ENCODE measurements at places on chromosomes 13 and 19. TPM values are rescaled to one million over a fixed set of nuclear protein-coding genes. Genes with fewer than 3 reads are reported as not detected.

GADD45GIP1 gene
- total RNA-seq: 32.6 TPM

TEKTIP1 gene
- total RNA-seq: 1.1 TPM

ERVK3-1 gene
- 37.1 TPM for total RNA-seq

HCST gene
- total RNA-seq: 52.9 TPM

DAND5 gene
- total RNA-seq: not detected

ZFR2 gene
- 0.33 TPM for total RNA-seq

PLPPR2 gene
- total RNA-seq: 4.7 TPM

SOX1 gene
- total RNA-seq: not detected

TEX101 gene
- total RNA-seq: not detected

DNA sequence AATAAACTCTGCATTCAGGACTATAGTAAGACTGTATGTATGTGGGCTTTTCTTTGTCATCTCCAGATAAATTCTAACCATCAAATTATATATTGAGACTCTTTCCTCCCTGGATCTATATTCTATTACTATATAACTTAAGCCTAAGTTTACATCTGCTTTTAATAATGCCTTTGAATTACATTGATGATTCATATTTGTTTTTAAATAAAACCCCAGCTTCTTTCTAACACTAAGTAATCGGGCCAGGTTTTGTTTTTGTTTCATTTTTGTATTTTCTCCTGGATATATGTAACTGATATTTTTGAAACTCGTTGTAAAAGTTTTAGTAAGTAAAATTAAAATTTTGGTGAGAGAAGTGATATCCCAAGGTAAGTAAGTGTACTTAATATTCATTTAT is 1599.1 kb downstream of the PCDH9 start:
- no peak for DNase-seq

- no peak for DNase-seq
Observed at GRCh38 chr19:33954686-33955085, 158.0 kb downstream of the KCTD15 start.

DNA sequence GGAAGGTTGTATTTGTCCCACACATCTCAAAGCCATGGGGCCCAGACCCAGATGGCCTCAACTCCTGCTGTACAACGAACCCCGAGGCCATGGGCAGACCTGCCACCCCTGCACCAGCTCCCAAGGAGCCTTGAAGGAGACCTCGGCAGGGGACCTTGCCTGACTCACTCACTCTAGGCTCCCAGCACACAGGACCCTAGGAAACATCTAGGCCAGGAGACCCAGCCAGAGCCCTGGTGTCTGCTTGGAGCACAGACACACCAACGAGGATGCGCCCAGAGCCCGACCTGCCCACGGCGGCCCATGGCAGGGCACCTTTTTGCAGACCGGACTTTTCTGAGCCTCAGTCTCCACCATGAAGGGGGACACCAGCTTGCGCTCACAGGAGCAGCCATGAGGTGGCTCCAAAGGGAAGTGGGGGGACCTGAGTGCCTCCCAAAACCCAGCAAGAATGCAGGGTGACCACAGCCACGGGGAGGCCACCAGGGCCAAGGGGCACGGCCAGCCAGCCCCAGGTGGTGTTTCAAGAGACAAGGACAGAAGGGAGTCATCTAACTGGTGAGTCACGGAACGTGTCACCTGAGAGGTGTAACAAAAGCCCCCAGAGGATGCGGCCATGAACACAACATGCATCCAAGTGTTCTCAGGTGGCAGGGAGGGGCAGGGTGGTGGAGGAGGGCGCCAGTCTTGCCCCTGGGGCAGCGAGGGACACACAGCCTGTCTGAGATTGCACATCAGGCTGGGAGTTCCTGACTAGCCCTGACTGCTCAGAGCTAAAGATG is 4.9 kb upstream of the CERS1 start:
- DNase-seq: no peak

DNA sequence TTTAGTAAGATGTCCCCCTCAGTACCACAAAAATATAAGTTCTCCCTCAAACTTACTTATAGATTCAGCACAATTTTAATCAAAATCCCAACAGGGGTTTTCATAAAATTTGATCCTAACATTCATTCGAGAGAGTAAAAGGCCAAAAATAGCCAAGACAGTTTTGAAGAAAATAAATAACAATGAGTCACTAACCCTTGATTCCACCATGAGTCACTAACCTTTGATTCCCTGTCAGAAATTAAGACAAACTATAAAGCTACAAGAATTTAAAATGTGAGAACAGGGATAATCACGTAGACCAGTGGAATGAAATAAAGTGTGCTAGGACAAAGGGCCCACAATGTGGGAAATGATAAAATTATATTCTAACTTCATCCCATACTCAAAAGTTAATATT is 320.3 kb downstream of the SUCLA2 start:
- no peak for DNase-seq

DNA sequence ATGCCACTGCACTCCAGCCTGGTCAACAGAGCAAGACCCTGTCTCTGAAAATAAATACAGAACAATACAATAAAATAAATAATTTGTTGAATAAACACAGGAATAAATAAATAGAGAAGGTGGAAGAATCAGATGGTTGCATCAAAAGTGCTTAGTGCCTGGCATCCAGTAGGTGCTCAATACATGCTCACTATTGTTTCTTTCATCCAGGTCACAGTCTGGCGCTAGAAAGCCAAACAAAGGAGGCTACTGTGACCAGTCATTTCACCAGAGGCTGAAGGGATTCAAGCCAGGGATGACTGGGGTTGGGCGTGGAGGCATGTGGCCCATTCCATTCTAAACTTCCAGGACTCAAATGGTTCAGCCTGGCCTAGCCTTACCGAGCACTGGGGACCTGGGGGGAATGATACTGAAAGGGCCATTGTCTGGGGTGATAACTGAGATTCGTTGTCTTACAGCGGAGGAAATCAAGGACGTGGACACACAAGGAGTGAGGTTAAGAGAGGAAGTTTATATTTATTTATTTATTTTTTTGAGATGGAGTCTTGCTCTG is 3.6 kb upstream of the NDUFB7 start:
- DNase-seq: no peak

DNA sequence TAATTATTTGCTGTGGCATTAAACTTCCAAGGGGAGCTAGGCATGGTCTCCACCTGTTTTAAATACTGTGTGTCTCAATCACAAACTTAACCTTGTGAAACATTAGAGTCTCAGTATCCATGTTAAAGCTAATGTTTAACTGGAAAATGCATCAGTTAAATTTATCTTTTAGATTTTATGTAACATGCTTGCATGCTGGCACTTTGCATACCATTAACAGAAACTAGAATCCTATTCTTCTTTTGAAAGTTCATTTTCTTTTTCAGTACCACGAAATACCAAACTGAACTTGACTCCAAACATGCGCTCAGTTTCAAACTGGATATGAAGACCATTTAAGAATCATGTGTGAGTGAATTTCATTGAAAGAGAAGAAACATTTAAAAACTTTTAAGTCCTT is 328.9 kb upstream of the SLC10A2 start:
- DNase-seq: no peak

GRCh38 chr19:41870401-41870873 is 6.6 kb upstream of the CD79A start:
- DNase-seq: peak; percentile 66

DNA sequence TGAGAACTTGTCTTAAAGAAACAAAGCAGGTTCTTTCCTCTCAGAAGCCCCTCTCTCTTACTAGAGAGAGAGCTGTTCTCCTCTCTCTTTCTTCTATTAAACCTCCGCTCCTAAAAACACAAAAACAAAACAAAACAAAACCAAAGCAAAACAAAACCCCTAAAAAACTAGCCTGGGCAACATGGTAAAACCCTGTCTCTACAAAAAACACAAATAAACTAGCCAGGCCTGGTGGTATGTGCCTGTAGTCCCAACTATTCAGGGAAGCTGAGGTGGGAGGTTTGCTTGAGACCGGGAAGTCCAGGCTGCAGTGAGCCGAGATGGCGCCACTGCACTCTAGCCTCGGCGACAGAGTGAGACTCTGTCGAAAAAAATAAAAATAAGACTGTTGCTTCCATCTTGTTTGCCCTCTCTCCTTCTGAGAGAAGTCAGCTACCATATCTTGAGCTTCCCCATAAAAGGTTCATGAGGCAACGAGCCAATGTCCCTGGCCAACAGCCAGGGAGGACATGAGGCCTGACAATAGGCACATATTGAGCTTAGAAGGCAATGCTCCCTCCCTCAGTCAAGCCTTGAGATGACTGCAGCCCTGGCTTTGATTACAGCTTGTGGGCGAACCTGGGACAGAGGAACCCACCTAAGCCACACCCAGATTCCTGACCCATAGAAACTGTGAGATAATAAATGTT is 17.5 kb upstream of the FLT3 start:
- no peak for DNase-seq

DNA sequence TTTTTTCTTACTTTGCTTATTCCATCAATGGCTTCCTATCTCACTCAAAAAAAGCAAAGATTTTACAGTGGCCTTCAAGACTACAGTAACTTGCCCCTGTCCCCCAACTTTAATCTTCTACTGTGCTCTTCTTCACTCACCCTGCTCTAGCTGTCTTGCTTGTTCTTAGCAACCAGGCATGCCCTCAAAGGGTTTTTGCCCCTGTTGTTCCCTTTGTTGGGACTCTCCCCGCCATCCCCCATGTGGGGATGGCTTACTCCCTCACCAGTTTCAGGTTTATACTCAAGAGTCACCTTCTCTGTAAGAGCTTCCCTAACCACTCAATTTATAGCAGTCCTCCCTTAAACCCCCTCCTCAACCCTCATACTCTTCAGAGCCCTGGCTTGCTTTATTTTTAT is 5.4 kb downstream of the MTMR6 start:
- DNase-seq: peak; percentile 59

DNA sequence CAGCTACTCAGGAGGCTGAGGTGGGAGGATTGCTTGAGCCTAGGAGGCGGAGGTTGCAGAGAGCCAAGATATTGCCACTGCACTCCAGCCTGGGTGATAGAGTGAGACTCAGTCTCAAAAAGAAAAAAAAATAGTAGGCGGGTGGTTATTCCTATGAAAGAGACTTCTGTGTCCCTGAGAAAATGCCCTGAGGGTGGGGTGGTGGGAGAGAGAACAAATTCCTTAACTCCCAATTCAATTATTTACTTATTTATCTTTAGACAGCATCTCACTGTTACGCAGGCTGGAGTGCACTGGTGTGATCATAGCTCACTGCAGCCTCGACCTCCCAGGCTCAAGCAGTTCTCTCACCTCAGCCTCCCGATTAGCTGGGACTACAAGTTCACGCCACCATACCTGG is 10.3 kb upstream of the EEF2 start:
- DNase-seq: no peak

- DNase-seq: no peak
Observed at GRCh38 chr19:46863818-46864629, 3.2 kb downstream of the ARHGAP35 start.
